ENCODE measurements at places on chromosomes 3 and 15.

DNA sequence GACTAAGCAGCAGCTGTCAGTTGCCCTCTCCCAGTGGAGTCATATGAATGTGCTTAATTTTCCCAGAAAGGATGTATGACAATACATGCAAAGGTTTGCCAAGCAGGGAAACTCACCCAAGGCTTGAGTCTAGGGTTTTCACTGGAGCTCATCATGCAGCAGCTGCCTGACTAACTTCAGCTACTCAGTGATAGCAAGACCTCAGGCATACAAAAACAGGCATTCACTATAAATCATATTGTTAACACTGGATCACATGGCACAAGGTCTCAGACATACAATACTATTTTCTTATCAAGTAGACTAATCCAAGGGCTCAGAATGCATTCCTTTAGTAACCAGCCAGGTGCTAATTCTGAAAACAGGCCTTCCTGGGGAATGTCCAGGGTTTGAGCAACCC is 85.0 kb upstream of the STAC start:
- no peak for DNase-seq

GRCh38 chr3:65936908-65937638 is 101.6 kb downstream of the MAGI1 start:
- peak; percentile 40 for DNase-seq

- no peak for DNase-seq
Measured at GRCh38 chr3:21274079-21274571, 476.9 kb downstream of the ZNF385D start.

GRCh38 chr3:32354362-32354778 is 37.3 kb upstream of the CMTM7 start:
- DNase-seq: no peak
